Kidney epithelial cell (primary cell): ENCODE measurements at places on chromosomes 7 and 10.

GRCh38 chr7:30427296-30428070 is 51.1 kb downstream of the NOD1 start:
- no peak for DNase-seq

DNA sequence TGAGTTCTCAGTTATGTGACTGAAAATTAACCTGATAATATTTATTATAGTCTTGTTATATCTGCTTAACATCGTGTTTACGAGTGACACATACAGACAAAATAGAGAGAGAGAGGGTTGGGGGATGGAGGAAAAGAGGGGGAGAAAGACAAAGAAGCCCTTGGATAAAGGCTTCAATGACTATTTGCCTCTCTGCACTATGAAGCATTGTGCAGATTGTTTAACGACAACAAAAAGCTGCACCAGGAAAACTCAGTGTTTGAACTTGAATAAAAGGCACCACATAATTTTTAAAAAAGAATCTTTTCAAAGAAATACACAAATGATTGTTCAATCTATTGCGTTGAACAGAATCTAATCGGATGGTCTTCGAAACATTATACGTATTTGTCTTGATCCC is 27.8 kb downstream of the MAGI2 start:
- no peak for DNase-seq

- no peak for DNase-seq
Measured at GRCh38 chr7:151905353-151905752, 28.4 kb upstream of the PRKAG2 start.

GRCh38 chr10:29517352-29517923 is 117.3 kb downstream of the SVIL start:
- no peak for DNase-seq

DNA sequence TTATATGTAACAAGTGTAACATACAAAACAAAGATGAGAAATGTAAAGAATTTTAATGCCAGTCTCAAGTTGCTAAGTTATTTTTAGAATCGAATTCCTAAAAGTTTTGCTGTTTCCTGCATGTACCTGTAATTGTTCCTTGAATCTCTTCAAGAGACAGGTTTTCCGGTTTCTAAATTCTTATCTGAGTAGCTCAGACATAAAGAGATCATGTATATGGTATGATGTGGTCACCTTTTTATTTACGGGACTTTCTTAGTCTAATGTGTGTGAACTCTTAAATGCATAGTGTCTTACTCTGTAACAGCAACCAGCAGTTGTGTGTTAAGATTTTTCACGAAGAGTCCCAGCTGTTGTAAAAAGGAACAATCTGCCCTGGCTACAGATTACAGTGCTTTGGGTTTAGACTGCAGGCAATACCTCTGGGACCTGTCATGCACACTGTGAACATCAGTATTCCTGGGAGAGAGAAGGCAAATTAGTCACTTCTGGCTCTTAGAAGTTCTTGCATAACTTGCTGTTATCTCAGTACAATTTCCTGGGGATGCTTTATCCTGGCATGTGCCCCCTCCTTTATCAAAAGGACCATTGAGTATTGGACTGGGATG is 263.4 kb downstream of the BICC1 start:
- DNase-seq: peak; percentile 43

DNA sequence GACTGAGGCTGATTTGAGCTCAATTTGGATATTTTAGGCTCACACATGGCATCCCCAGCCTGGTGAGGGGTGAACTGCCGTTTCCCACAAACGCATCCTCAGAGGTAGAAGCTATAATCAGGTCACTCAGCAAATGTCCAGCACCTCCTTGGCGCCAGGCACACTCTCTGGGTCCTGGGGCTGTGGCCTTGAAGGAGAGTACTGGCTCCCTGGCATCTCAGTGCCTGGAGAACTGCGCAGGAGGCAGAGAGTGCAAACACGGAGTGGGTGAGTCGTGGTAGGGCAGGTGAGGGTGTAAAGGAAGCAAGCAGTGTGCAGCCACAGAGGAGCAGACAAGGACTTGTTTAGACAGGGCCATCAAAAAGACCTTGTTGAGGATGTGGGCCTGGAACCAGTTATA is 224.0 kb upstream of the ZNF32 start:
- no peak for DNase-seq

DNA sequence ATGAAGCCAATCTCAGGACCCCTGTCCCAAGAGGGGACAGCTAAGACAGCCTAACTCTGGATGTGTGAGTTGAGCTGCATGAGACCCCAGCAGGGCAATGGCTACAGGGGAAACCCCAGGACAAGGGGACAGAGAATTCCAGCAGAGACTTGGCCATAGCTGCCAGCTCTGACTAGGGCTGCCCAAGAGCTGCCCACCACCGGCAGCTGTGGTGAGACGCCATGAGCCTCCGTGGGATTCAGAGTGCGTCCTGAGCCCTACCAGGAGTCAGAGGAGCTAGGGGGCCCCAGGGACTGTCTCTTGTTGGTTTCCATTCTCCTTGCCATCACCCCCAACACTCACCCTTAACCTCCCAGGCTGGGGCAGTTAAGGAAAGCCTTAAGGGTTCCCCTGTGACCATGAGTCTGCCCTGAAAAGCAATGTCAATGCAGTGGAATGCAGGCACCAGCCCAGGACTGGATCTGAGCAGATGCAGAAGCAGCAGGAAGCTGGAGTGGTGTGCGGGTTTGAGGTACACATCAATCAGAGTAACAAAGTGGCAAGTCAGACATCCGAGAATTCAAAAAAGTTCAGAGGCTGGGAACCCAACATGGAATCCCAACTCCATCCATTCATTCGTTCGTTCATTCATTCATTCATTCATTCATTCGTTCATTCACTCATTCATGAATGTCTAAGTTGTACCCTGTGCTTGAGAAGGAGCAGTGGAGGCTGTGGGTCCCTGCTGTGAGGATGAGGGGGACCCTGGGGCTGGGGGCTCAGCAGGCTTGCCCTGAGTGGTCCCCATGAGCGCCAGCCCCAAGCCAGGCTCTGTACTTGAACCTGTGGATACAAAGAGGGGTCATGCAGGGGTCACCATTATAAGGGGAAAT is 52.9 kb downstream of the C10orf120 start:
- no peak for DNase-seq
